Common myeloid progenitor, CD34-positive (primary cell): ENCODE measurements at places on chromosomes 2 and 18.

DNA sequence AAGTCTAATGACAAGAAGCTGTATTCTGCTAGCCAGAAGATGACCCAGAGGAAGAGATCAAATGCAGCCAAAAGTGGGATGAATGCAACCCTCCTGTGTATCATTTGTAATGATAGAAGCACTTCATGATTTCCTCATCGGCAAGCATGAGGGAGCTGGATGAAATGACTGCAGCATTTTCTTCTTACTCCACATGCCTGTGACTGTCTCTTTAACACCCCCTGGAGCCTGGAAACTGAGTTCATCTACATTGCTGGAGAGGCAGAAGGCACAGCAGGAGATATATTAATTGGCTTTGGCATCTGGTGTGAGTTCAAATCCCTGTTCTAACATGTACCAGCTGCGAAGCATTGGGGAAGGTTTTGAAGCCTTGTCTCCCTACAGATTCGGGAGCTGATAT is 37.7 kb downstream of the ID2 start:
- no peak for DNase-seq
- no peaks in the 10 kb centered on the region for H3K36me3 ChIP-seq
- H3K27me3 ChIP-seq = no peaks in the 10 kb centered on the region
- H3K4me1 ChIP-seq = no peaks in the 10 kb centered on the region
- H3K27ac ChIP-seq = no peak overlapping the region

GRCh38 chr2:86249579-86250391 is 50.5 kb downstream of the MRPL35 start:
- no peak overlapping the region for H3K27ac ChIP-seq
- peak; percentile 93 for DNase-seq
- H3K4me3 ChIP-seq = no peak overlapping the region
- H3K36me3 ChIP-seq = no peaks in the 10 kb centered on the region
- H3K27me3 ChIP-seq = peaks cover 20% of the 10 kb centered on the region

DNA sequence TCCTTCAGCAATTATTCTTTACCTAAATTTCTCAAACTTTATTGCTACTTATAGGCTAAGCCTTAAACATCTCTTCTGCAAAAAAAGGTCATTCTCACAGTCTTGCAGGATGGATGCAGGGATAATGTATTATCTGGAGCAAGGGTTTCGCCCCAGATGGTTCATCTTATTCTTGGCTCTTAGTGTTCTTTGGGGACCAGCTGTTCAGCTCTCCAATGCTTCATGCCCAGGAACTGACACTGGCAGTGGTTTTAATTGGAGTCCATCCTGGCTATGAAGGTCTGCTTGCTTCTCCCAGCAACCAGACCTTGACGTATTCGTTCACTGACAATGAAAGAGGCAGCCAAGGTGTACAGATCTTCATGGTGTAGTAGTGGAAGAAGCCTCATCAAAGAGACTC is 331.9 kb downstream of the SLC8A1 start:
- no peaks in the 10 kb centered on the region for H3K4me1 ChIP-seq
- H3K27ac ChIP-seq = no peak overlapping the region
- no peak overlapping the region for H3K4me3 ChIP-seq
- no peaks in the 10 kb centered on the region for H3K27me3 ChIP-seq

DNA sequence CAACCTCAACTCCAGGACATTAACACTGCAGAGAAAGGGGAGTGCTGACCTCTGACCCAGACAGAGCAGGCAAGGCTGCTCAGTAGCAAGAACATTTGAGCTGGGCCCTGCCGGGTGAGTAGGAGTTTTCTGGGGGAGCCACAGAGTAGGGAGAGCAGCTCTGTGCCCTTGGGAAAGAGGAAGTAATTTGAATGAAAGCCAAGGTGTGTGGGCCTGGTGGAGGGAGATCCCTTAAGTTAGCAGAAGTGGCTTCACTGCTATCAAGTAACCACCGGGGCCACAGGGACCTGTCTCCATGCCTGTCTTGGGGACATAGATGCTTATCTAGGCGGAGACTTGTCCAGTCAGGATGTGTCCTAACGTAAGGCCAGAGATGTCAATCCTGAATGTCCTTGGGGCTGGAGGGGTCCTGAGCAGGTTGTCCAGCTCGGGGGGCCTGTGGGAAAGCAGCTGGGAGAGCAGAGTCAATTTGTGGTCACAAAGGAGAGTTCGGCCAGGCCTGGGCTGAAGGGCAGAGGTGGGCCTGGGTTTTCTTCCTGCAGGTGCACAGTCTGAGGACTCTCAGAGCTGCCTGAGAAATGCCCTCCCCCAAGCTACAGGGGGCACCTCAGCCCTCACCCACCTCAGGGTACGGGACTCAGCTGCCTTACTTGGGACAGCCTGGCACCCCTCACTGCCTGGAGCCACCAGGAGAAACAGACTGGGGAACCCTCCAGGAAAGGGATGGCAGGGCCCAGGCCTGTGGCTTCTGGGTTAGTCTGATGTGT is 15.0 kb upstream of the OTOF start:
- H3K36me3 ChIP-seq = no peaks in the 10 kb centered on the region
- H3K4me3 ChIP-seq = no peak overlapping the region
- H3K27ac ChIP-seq = no peak overlapping the region
- H3K4me1 ChIP-seq = no peaks in the 10 kb centered on the region

DNA sequence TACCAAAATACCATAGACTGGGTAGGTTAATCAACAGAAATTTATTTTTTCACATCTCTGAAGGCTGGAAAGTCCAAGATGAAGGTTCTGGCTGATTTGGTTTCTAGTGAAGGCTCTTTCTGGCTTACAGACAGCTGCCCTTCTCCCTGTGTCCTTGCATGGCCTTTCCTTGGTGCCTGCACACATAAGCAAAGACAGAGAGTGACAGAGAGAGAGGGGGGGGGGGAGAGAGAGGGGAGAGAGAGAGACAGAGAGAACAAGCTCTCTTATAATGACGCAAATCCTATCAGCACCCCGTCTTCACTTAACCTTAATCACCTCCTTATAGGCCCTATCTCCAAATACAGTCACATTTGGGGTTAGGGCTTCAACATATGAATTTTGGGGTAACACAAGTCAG is 53.9 kb downstream of the INO80C start:
- H3K27ac ChIP-seq = no peak overlapping the region
- no peak for DNase-seq
- H3K27me3 ChIP-seq = no peaks in the 10 kb centered on the region
- H3K36me3 ChIP-seq = no peaks in the 10 kb centered on the region
